Cerebellar nuclear complex (tissue), 1 donor: ENCODE measurements at places on chromosomes 12 and 14.

DNA sequence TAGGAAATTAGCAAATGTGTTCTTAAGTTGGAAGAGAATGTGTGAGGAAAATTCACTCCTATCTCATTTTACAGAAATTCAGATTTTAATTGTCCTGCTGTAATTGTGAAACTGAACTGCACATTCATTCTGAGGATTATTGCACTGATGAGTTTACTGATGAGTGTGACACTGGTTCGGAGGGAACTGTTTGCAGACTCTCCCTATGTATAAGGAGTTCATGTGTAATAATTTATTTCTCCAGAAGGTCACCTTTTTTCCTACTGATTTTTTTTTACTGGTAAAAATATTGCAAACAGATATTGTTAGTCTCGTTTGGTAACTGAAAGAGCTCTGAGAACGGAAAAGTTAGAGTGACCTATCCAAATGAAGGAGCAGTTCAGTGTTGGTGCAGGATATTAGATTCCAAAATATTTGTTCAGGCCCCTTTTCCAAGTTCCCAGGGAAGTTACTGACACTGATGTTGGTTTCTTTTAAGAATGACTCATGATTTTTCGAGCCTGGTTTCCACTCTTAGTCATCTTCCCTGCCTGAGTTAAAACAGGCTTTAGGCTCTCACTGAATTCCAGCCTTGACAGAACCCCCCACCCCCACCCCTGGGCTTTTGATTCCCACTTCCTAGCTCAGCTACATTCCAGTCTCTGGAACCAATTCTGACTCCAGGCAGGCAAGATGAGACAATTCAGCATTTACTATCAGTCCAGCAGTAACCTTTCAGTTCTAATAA is 18.4 kb downstream of the ANO6 start:
- DNase-seq: no peak

- no peak for DNase-seq
These were observed 40.5 kb upstream of the CLMN start for GRCh38 chr14:95359994-95360826.

DNA sequence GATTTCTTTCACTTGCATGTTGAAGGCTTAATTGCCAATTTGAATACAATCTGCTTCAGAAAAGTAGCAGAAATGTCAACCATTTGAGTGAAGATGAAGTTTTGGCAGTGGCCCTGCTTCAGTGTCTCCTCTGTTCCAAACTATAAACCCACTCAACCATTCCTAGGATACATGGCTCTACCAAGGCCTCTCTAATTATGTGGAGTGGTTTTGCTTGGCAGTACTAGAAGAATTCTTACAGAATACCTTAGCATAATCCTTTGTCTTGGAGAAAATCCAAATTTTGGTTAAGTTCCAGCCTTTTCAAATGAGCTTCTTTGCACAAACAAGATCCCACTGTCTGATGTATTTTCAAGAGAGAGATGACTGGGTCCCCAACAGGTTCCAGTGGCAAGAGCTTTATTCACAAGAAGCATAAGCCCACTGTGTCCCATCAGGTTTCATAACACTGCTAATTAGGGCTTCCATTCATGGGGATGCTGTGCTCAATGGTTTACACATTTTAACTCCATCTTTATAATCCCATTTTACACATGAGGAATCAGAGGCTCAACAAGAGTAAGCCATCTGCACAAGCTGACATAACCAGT is 234.5 kb downstream of the IPO8 start:
- no peak for DNase-seq

GRCh38 chr12:7868391-7868790 is 4.3 kb downstream of the SLC2A14 start:
- no peak for DNase-seq

GRCh38 chr14:81062816-81063215 is 107.4 kb downstream of the TSHR start:
- DNase-seq: no peak

DNA sequence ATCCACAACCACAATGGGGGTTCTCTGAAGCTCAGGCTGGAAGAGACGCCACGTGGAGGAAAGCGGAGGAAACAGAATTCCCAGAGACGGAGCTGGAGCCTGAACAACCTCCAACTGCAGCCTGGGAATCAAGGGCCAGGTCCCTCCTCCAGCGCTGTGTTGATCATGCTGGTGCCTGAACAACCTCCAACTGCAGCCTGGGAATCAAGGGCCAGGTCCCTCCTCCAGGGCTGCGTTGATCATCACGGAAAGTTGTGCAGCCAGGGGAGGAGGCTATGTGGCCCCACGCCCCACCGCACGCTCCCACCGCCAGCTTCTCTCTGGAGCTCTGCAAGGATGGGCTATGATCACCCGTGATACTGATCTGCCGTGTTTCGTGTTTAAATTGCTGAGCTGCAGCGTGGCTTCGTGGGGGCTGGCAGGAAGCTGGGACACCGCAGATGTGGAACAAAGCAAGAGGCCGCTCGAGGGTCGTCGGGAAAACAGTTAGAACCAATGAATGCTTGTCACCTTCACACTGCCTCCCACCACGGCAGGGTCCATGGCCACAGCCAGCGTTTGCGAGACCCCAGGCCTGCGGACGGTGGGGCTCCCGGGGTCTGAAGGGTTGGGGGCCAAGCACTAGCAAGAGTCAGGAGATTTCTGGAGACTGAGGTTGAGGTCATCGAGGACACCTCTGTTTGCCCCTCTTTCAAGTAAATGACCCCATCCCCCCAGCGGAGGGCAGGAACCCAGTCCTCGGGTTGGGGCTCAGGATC is 51.8 kb upstream of the FBRSL1 start:
- no peak for DNase-seq

GRCh38 chr14:49691031-49691430 is 1.9 kb upstream of the KLHDC1 start:
- DNase-seq: no peak

DNA sequence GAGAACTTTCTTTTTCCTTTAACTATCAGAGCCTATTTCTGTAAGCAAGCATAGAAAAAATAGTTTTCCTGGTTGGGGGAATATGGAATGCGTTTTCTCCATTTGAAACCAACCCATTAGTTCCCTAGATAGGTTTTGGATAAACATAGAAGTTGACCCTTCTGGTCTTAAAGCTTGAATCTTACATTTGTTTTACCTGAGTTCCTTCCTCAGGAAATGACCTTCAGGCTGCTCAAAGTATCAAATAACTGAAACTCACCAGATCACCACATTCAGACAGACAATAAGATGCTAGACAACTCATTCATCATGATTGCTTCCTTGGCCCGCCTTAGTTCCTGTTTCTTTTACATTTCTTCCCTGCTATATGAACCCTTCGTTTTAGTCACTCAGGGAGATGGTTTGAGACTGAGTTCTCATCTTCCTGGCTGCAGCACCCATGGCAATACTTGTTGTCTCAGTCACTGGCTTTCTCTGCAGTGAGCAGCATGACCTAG is 52.2 kb downstream of the LRP6 start:
- no peak for DNase-seq

- DNase-seq: no peak
These were observed 27.2 kb downstream of the ELK3 start for GRCh38 chr12:96221391-96221790.

- peak; percentile 38 for DNase-seq
These were observed 1.1 kb upstream of the LRP1 start for GRCh38 chr12:57127101-57127725.

DNA sequence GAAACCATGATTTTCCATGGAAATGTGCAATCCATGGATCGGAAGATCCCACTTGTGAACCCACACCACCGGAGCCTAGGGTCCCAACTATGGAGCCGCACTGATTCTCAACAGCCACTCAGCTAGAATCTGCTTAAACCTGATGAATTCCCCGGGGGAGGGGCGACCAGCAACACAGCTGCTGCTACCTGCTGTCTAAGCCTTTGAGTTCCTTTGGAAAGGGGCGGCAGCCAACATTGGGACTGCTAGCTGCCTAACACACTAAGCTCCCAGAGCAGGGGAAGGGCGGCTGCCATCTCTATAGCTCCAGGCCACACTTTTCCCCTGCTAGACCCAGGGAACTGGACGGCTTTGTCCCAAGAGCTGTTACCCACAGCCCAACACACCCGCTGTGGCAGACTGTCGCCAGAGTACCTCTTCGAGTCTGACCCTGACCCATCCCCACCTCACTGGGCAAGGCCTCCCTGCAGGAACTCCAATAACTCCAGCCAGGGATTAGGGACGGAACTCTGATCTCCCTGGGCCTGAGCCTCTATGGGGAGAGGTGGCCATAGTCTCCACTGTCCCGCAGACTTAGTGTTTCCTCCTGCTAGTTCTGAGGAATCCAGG is 205.8 kb upstream of the SLC16A7 start:
- DNase-seq: no peak

GRCh38 chr14:72845683-72846082 is 48.2 kb downstream of the DPF3 start:
- no peak for DNase-seq

DNA sequence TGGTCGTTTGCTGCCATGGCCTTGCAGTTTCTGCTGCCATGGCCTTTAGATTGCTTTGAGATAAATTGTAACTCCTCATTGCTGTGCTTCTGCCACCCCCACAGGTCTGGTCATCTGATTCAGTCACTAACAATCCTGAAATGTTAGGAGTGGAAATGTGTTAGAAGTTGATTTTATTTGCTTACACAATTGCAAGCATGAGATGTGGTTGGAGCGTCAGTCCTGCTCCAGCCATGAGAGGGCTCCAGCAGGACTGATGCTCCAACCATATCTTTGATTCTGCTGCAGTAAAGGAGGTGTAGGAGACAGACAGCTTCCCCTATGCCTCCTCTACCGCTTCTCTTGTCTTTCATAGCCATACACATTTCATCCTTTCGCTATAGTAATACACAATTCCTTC is 226.8 kb upstream of the RGS6 start:
- no peak for DNase-seq

DNA sequence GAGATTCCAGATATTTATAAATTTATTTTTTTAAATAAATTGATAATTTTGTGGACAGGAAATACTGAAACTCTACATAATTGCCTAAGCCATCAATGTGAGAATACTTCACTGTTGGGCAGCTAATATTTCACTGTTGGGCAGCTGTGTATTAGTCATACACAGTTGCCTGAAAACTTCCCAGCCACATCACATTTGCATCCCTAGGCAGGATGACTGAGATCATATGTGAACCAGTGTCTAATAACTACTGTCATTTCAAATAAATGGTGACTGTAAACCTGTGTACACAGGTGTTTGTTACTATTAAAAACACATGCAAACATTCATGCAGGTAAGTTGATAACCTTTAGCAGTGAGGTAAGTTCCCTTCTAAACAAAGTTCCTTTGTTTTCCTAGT is 43.9 kb downstream of the TMTC3 start:
- DNase-seq: no peak

GRCh38 chr12:57456737-57457490 is 1.8 kb downstream of the INHBE start:
- DNase-seq: no peak

- no peak for DNase-seq
These were observed 3.0 kb downstream of the SETD1B start for GRCh38 chr12:121806546-121807423.

- no peak for DNase-seq
These were observed 3.2 kb downstream of the IPO8 start for GRCh38 chr12:30692470-30692869.

- no peak for DNase-seq
These were observed 239.4 kb upstream of the TMTC1 start for GRCh38 chr12:30023186-30023585.

DNA sequence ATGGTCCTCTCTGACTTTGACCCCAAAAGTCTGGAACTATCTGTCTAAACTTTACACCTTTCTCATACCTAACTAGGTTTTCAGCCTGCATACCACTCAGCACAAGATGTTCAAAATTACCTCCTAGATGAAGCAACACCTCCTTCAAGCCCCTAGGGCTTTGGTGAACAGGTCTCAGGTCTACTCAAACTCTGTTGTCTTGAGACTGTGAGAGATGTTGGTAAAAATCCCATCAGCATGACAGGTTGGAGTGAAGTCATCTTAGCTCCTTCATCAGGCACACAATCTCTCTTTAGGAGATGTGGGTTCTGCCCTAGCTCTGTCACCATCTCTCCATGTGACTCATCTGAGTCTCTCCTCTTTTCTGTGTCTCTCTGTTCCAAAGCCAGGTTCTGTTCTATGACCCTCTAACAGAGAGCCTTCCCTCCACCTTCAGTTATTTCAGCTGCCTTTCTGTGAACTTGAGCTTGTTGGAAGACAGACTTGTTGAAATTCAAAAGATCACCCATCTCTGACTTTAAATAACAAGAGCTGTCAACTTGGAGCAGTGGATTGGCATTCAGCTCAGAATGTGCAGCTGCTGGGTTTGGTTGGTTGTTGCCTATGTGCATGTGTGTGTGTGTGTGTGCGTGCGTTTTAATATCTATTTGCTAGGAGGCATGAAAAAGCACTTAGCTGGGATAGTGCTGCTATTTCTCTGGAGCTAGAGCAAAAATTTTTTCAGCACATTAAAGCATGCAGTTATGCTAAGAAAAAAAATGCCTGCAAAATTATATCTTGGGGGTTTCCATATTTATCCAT is 130.7 kb downstream of the CRACR2A start:
- DNase-seq: no peak
